ENCODE measurements at places on chromosomes 11 and 22.
A peak's percentile ranks its signal among the peaks of the same experiment; 100 is the strongest.

DNA sequence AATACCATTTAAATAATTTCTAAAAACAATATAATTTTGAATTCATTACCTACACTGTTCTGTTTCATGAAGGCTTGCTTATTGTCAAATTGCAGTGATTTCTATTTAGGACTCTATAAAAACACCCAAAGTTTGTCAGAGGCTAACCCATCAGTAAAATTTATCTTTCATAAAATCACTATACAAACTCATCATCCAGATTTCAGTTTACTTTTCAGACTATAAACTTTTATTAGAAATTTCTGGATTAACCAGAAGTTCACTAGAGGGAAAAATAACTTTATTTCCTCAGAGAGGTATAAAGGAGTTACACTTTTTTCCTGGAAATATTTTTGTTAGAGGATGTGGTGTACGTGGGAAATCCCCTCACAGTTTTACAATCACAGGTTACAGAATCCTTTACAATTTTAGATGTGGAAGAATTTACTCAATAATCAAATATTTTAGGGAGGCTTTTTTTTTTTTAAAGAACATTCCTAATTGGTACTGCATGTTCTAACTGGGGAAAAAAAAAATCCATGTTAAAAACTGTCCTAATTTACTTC lies 176.7 kb downstream of the SWAP70 start:
- no peak for DNase-seq

- DNase-seq = peak; percentile 55
These were observed 39.3 kb upstream of the CELSR1 start for GRCh38 chr22:46576556-46577367.

GRCh38 chr11:93169950-93170561 lies 27.7 kb downstream of the SLC36A4 start:
- no peak for DNase-seq

GRCh38 chr11:122755409-122755808 lies 82.9 kb upstream of the CRTAM start:
- DNase-seq = no peak

GRCh38 chr11:21072558-21072957 lies 403.2 kb downstream of the NELL1 start:
- DNase-seq = no peak

GRCh38 chr11:13298765-13299164 lies 21.2 kb downstream of the BMAL1 start:
- no peak for DNase-seq

DNA sequence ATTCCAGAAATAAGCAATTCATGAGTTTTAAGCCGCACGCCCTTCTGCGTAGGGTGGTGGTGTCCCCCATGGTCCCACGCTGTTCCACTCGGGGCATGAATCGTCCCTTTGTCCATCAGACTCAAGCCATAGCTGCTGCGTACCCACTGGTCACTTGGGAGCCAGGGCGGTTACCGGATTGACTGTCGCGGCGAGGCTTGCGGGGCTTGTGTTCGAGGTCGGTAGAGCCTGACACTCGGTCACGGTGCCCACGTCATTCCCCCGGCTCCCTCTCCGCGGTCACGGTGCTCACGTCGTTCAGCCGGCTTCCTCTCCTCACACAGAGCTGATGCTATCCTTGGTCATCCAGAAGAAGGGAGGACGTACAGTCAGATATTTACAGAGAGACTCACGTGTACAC lies 1227.0 kb downstream of the BRD1 start:
- no peak for DNase-seq

DNA sequence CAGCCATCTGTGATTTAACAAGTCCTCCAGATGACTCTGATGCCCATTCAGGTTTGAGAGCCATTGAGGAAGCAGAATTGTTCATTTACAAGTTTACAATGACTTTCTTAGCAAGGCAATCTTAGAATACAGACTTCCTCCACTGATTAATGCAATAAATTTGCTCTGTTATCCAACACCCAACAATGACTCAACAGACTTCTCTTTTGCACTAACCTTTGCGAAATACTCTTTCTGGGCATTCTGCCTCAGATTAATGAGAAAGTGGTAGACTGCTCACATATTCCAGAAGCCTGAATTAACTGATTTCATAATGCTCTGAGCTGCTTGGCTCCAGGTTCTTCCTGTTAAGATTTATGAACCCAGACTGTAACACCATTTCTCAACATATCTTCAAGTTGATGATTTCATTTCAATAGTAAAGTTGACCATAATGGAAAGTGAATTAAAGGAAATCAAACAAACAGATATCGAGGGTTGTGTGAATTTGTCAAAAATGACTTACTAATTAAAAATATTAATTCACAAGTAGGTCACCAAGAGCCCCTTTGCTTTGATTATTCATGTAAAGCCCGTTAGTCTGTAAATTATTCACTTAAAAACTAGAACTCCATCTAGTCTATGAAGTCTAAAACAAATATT lies 70.5 kb upstream of the BLID start:
- no peak for DNase-seq

- DNase-seq = no peak
These were observed 2.6 kb downstream of the PACSIN2 start for GRCh38 chr22:43012390-43012789.

DNA sequence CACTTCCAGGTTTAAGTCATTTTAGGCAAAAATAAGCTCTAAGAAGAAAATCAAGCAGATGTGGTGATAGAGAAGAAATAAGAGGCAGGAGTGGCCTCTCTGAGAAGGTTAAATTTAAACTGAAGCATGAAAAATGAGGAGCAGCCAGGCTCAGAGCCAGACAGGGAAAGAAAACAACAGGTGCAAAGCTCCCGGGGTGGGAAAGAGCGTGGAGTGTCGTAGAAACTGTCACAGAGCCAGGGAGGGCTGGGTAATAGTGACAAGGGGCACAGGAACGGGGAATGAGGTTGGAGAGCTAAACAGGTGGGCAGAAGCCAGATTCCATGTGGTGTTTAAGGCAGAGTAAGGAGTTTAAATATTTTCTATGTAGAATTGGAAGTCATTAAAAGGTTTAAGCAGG lies 132.1 kb upstream of the BLID start:
- DNase-seq = no peak

- DNase-seq = no peak
These were observed 80.6 kb upstream of the TIMP3 start for GRCh38 chr22:32720924-32721323.

DNA sequence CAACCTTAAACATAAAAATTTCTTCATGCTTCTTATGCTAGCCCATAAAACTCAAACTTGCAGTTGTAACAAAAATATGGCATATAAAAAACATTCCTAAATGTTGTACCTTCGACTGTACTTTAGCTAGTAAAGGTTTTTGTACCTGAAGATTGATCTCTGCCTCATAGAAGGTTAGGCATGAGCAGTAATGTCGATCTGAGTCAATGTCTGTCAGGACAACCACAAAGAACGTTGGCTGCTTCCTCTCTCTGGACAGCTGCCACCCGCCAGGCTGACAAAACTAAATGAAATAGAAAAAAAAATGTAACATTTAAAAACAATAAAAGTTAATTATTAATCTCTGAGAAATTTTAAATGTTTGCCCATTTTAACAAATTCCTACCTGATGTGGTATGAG lies 251.3 kb downstream of the SBF2 start:
- DNase-seq = no peak

DNA sequence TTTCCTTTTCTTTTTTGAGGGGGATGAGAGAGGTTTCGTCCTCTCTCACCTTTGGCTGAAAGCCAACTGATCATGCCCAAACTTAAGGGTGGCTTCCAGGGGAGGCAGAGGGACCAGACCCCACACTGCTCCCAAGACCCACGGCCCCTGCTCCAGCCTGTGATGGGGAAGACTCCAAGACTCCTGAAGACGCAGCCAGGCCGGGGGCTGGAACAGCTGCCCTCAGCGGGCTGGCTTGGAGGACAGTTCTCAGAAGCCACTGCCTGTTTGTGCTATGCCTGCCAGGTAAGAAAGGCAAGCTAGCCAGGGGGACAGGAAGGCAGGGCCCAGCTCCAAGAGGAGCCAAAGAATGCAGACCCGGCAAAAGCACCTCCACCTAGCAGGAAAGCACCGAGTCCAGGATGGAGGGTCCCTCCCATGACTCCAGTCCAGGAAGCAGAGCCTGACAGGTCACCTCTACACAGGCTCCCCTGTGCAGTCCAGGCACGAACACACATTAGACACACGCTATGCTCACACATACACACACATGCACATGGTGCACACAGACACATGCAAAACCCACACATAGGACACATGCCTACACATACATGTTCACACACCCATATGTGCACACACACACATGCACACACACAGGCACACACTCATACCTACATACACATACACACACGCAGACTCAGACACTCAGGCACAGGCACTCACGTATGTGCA lies 31.3 kb downstream of the GNB1L start:
- no peak for DNase-seq

- no peak for DNase-seq
These were observed 16.9 kb upstream of the ALX4 start for GRCh38 chr11:44326615-44327475.

DNA sequence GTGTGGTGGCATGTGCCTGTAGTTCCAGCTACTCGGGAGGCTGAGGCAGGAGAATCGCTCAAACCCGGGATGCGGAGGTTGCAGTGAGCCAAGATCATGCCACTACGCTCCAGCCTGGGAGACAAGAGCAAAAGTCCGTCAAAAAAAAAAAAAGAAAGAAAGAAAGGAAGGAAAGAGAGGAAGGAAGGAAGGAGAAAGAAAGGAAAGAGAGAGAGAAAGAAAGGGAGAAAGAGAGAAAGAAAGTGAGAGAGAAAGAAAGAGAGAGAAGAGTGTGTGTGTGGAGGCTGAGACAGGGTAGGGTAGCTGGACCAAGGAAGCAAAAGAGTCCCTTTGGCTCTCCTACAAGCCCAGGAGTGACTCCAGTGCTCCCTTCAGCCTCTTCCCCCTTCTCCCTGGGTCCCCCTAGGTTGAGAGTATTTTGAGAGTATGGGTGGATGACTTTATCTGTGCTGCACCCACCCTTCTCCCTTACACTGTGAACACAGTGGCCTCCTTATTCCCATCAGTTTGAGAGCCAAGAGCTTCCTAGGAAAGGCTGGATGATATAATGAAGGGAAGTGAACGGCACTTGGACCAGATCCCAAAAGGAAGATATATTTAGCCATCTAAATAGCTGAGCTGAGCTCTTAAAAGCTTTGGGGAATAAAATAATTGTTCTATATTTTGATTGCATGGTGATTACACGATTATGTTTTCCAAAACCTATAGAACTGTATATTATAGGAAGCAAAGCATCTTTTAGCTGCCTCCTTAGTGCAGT lies 9.5 kb upstream of the DENND5A start:
- no peak for DNase-seq

GRCh38 chr22:27125539-27125938 lies 468.2 kb downstream of the MIAT start:
- no peak for DNase-seq

- DNase-seq = no peak
These were observed 17.4 kb downstream of the CTSC start for GRCh38 chr11:88320149-88320559.

DNA sequence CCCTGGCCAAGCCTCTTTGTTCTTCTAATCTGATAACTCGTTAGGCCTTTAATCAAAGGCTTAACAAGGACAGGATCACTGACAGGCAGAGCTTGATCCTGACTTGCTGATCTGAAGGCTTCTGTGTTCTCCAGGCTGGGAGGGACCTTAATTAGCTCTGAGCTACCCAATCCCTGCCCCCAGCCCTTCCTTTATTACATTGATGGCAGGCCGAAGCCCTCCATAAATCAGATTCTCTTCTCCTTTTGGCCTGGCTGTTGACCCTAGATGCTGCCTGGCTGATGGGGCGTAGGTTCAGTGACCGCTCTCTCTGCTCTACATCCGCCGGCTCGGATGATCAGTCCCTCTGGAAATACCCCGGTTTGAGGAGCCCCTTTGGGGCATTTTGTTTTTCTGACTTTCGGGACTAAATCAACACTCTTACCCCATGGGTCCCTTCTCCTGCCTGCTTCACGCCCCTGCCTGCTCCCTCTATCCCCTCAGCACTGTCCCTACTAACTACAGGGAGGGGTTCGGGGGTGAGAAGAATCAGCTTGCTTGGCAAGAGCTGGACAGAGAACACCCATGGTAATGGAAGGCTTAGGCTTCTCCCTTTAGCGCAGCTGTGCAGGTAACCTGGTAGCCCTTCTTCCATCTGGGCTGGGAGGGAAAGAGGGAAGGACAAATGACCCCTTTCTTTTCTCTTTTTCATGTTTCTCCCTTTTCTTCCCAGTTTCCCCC lies 10.0 kb upstream of the RRM1 start:
- DNase-seq = no peak

DNA sequence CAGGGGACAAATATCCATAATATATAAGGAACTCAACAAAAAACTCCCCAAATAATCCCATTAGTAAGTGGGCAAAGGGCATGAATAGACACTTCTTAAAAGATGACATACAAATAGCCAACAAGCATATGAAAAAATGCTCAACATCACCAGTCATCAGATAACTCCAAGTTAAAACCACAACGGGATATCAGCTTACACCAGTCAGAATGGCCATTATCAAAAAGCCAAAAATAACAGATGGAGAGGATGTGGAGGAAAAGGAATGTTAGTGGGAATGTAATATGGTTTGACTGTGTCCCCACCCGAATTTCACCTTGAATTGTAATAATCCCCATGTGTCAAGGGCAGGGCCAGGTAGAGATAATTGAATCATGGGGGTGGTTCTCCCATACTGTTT lies 350.1 kb downstream of the GUCY1A2 start:
- DNase-seq = no peak

DNA sequence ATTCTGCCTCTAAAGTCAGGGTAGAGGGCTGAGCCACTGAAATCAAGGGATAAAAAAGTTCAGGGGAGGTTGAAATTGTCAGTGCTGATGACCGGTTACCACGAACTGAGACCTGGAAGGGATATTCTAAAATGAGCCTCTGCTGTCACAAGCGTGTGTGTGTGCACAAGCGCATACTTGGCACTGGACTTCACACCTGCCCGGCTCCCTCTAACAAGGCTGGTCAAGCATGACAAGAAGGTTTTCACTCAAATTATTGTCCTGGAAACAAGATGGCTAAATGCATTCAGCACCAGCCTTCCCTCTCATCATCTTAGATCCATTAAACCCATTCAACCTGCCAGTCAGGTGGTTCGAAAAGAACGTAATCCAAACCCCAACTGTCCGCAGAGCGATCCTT lies 54.8 kb upstream of the CECR2 start:
- DNase-seq = no peak

GRCh38 chr11:81967242-81967641 lies 766.4 kb downstream of the FAM181B start:
- no peak for DNase-seq

DNA sequence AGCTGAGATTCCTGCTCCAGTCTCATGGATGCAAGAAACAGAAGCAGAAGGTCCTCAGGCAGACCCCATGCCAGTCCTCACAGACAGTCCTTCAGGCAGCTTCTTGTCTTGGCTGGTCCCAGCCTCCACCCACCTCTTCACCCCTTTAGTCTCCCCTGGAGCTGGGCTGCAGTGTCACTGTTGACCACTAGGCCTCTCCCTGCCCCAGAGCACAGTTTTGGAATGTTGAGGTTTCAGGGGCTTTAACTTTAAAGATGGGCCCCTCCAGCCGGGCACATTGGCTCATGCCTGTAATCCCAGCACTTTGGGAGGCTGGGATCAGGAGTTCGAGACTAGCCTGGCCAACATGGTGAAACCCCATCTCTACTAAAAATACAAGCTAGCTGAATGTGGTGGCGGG lies 39.5 kb upstream of the GCAT start:
- no peak for DNase-seq

GRCh38 chr11:45568049-45568448 lies 97.4 kb downstream of the CHST1 start:
- no peak for DNase-seq

- no peak for DNase-seq
These were observed 25.1 kb downstream of the KIAA1671 start for GRCh38 chr22:24977370-24978221.

GRCh38 chr22:47690586-47690985 lies 928.1 kb downstream of the TBC1D22A start:
- DNase-seq = no peak
